ENCODE measurements at places on chromosomes 5 and 9. TPM values are rescaled to one million over a fixed set of nuclear protein-coding genes. Genes with fewer than 3 reads are reported as not detected.

TMOD1 gene
- under 0.01 TPM for total RNA-seq

SPAAR gene
- not detected for total RNA-seq

DRD1 gene
- under 0.01 TPM for total RNA-seq

LECT2 gene
- not detected for total RNA-seq

PFN3 gene
- total RNA-seq = not detected

IL9 gene
- total RNA-seq = not detected

FSD1L gene
- 10.3 TPM for total RNA-seq

HRCT1 gene
- 0.83 TPM for total RNA-seq

PCDHGC3 gene
- 94.1 TPM for total RNA-seq

TEX48 gene
- total RNA-seq = not detected

OR1Q1 gene
- total RNA-seq = not detected

STPG3 gene
- total RNA-seq = 0.66 TPM
